ENCODE measurements at places on chromosomes 6 and 20.

DNA sequence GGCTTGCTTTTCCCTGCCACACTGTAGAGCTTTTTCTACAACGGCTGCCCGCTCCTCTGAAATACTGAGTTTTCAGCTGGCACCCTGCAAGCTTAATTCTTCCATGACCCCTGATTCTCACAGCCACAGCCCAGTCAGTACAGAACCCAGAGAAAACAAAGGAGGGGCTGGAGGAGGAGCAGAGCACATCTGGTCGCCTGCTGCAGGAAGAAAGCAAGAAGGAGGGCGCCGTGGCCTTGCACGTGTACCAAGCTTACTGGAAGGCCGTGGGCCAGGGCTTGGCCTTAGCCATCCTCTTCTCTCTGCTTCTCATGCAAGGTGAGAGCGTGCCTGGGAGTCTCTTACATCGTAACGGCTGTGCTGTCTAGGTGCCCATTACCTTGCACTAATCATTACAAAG is 11.3 kb downstream of the DLK2 start:
- no peak for DNase-seq

DNA sequence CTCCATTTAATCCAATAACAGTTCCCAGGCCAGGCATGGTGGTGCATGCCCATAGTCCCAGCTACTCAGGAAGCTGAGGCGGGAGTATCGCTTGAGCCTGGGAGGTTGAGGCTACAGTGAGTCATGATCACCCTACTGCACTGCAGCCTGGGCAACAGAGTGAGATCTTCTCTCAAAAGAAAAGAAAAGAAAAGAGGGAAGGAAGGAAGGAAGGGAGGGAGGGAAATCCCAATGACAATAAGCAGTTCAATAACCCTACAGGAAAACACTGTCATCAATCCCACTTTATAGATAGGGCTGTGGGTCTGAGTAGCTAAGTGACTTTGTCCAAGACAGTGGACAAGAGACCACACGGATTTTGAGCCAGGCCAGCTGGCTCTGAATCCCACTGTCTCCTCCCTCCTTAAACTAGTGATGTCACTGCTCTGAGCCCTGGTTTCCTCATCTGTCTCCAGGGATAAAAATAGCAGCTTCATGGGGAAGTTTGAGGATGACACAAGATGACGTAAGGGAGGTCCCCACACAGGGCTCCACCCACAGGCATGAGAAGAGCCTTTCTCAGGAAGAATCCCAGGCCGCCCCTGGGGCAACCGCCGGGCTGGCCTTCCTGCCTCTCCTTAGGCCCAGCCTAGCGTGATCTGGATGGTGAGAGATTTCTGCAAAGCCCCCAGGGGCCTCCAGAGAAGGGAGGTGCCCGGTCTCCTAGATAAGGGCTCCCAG is 7.2 kb upstream of the TRIB3 start:
- DNase-seq, result peak; percentile 66

DNA sequence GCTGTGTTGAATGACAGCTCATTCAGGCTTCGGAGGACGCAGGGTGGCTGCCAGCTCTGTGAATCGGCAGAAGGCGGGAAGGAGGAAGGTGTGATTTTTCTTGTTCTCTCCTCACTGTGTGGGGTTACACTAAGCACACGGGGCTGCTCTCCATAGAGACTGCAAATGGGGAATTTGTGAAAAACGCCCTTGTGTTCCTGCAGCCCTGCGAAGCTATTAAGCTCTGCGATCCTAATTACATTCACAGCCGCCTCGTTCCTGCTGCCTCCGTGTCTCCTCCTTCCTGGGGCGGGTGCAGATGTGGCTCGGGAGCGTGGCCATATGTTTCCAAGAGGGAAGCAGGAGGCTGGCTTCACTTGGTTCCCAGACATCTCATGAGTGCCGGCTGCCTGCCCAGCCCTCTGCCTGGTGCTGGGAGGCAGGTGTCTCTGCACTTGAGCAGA is 124.0 kb downstream of the TOX2 start:
- no peak for DNase-seq

- DNase-seq, result no peak
Observed at GRCh38 chr6:16049168-16049567, 79.7 kb upstream of the MYLIP start.

DNA sequence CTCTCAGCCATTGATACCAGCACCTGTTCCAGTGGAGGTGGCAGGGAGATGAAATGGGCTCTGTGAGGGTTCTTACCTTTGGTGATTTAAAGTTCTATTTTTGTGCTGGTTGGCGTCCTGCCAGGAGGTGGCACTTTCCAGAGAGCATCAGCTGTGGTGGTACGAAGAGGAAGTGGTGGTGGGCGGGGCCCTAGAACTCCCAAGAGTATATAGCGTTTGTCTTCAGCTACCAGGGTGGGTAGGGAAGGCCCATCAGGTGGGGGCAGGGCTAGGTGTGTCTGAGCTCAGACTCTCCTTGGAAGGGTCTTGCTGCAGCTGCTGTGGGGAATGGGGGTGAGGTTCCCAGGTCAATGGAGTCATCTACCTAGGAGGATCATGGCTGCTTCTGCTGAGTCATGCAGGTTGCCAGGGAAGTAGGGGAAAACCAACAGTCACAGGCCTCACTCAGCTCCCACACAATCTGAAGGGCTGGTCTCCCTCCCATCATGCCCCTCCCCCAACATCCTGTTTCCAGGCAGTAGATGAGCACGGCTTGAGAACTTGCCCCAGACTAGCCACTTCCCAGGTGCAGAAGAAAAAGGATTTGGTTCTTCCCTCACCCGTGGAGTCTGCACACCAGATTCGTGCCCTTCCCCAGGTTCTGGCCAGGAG is 46.6 kb downstream of the MOXD1 start:
- no peak for DNase-seq

DNA sequence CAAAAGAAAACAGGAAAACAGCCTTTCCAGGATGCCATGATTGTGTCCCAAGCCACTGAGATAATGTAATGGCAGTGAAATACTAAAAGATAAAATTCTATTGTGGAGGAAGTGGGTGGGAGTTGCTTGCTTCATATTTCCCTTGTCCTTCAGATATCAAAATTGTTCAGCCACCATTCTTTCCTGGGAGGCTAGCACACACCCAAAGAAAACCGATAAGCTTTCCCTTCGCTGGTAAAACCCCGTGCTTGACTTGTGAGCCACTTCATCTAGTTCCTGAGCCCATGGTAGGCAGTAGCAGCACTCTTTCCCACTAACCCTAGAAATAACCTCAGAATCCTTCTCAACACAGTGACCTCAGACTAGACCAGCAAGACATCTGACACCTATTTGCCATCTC is 357.4 kb upstream of the PLCB4 start:
- no peak for DNase-seq

- no peak for DNase-seq
Observed at GRCh38 chr6:2467929-2468600, 222.7 kb upstream of the GMDS start.

DNA sequence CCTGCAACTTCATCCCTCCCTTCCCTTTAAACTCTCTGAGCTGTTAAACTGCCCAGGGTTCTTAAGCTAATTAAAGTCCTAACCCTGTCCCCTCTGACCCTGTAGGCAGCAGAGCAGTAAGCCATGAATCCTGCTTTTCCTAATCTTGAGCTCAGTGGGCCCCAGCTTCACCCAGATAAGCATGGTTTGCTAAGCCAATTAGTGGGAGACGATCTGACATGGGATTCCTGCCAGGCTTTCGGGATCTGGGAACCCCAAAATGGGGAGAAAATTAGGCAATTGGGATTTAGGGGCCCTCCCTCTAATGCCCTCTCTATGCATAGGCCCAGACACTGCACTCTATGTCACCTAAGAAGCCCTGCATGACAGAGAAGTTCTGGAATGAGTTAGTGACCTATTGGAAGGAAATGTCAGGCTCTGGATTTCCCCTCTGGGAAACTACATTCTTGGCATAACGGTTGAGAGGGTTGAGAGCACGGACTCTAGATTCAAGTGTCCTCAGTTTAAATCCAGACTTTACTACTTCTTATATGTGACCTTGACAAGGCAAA is 4.6 kb downstream of the XKR7 start:
- no peak for DNase-seq

- no peak for DNase-seq
Observed at GRCh38 chr20:12808006-12808567, 200.7 kb upstream of the SPTLC3 start.

Data from LoVo (cell line).